ENCODE measurements at places on chromosomes 4 and X.

GRCh38 chrX:76555816-76556215, 128.3 kb downstream of the MAGEE1 start:
- no peak for ATAC-seq

- no peak for ATAC-seq
These were observed 225.6 kb upstream of the LCORL start for GRCh38 chr4:18247189-18247588.

- ATAC-seq = no peak
These were observed 95.0 kb downstream of the TMEM164 start for GRCh38 chrX:110097920-110098319.

DNA sequence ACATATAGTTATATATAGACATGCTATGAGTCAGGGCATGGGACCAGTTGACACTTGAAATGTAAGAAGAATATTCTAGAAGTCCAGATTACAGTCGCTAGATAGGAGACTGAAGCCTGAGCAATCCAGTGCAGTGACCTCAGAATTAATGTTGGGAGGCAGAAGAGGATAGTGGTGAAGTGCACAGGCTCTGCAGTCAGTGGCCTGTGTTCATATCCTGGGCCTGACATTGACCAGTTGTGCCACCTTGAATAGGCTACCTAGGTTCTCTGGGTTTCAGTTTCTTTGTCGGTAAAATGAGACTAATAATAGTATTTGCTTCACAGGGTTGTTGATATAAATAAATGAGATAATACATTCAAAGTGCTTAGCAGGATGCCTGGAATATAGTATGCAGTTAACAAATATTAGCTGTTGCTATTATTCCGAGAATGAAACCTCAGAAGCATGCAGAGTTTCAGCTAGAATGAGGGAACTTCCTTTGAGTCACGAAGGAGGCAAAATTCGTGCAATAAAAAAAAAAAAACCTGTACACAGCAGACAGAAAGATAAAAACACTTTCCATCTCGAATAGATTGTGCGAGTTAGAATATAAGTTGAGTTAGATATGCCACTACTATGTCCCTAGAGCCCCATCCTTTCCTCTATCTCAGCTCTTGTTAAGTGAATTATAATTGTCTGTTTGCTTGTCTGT, 4.0 kb upstream of the SH2D1A start:
- peak; percentile 12 for ATAC-seq

- no peak for ATAC-seq
These were observed 65.3 kb upstream of the DCLK2 start for GRCh38 chr4:150012851-150013360.

- ATAC-seq = peak; percentile 74
These were observed 155.3 kb downstream of the GRIA3 start for GRCh38 chrX:123339221-123339905.

- ATAC-seq = no peak
These were observed 145.8 kb upstream of the SFRP2 start for GRCh38 chr4:153934688-153935017.

DNA sequence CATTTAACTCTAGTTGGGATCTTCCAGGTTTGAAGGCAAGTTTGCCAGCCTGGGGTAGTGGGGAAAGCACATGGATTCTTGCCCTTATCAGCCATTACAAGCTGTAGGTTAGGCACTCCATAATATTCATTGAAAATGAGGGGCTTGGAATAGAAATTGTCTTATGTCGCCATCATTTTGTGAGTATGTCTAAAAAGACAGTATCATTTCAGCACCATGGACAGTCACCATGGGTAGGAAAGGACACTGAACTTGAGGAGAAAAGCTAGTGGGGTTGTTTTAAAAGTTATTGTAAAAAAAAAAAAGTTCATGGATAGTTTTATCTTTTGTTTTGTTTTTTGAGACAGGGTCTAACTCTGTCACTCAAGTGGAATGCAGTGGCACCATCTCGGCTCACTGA, 356.1 kb downstream of the HNRNPD start:
- ATAC-seq = no peak

GRCh38 chrX:19245711-19246269, 97.9 kb upstream of the PDHA1 start:
- no peak for ATAC-seq

DNA sequence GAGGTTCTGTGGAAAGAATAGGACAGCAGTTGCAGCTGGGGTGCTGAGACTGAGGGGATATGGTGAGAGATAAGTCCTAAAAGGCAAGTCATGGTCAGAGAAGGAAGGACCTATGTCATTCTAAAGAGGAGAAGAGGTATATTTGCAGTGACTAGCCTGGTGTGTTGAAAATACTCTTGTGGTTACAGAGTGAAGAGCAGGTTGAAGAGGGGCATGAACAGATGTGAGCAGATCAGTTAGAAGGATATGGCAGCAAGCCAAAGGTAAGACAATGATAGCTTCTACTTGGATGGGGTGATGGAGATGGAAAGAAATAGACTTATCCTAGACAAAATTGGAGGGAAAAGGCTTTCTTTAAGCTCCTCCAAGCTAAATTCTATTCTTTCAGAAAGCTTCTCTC, 469.8 kb upstream of the CPEB2 start:
- ATAC-seq = no peak

GRCh38 chr4:112225157-112225556, 6.4 kb upstream of the AP1AR start:
- ATAC-seq = no peak

- no peak for ATAC-seq
These were observed 20.9 kb downstream of the SPATA18 start for GRCh38 chr4:52071791-52072546.

- ATAC-seq = no peak
These were observed 107.5 kb downstream of the EGF start for GRCh38 chr4:110020139-110020538.

GRCh38 chr4:69831646-69832325, 28.2 kb downstream of the SULT1E1 start:
- ATAC-seq = peak; percentile 26

DNA sequence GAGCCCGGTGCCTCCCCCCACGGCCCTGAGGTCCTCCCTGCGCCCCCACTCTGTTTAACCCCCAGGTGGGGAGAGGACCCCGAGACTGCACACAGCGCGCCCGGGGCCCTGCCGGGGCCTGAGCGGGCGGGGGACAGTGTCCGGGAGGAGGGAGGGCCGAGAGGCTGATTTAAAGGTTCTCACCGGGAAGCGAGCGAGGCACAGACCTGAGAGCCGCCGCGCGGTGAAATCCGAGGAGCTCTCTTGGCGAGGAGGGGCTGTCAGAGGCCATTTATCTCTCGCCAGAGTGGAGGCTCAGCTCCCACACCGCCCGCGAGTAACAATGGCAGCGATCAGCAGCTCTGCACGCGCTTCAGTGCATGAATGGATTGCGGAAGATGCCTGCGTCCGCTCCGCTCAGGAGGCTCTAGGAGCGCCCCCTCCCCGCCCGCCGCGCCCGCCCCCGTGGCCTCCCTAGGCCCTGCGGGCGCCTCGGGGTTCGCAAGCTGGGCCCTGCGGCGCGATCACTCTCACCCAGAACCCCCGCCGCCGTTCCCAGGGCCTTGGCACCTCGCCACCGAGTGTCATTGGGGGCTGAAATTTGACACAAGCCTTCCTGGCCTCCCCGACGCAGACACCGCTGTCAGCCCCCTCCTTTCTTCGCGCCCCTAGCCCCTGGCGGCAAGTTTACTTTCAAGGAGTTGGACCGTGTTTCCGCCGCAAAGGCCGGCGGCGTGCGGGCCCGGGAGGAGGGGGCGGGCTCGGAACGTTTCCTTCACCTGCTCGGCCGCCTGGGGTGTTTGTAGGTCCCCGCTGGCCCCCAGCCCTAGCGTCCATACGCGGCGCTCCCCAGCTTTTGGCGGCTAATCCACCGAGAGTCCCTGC, 48.7 kb upstream of the BCOR start:
- ATAC-seq = peak; percentile 63

DNA sequence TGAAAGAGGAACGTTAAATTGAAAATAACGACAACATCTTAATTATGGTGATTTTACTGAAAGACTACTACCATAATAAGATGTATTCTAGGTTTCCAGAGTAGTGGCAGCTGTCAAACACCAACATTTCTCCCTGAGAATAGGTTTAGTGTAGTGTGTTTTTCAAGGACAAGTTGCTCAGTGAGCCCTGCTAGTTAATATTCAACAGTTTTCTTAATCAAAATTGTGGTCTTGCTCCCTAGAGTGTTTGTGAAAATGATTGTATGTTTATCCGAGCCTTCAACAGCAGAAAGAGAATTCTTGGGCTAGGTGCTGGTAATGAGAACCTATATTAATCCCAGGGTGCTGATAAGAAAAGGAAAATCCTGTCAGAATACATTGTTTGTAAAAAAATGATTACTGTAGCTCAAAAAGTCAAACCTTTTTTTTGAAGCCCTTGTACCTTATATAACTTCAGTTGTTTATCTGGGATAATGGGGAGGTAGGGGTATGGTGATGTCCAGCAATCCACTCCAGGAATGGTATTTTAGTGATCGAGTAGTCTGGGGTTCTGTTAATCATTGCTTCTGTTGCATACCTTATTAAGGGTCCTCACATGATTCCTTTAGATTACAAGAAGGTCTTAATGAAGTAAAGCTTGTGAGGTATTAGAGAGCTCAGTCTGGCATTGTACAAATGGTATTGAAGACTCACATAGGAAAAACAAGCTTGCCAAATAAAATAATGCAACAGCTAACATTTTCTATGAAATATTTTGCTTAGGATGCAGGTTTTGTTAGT, 110.7 kb downstream of the CCSER1 start:
- ATAC-seq = no peak

DNA sequence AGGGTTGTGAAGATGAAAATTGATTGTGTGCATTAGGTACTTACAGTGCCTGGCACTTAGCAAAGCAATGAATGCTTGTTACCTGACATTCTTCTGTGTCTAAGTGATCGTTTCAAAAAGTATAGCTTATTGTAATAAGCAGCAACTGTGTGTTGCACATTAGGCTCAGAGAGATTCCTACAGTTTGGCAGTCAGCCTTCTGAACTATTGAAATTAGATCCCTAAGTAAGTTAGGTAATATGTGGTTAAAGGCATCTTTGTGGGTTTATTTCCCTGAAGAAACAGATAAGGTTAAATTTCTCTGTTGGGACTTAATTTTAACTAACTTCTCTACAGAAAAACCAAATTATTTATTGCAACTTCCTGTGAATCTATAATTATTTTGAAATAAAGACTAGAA, 93.4 kb downstream of the REPS2 start:
- ATAC-seq = no peak

DNA sequence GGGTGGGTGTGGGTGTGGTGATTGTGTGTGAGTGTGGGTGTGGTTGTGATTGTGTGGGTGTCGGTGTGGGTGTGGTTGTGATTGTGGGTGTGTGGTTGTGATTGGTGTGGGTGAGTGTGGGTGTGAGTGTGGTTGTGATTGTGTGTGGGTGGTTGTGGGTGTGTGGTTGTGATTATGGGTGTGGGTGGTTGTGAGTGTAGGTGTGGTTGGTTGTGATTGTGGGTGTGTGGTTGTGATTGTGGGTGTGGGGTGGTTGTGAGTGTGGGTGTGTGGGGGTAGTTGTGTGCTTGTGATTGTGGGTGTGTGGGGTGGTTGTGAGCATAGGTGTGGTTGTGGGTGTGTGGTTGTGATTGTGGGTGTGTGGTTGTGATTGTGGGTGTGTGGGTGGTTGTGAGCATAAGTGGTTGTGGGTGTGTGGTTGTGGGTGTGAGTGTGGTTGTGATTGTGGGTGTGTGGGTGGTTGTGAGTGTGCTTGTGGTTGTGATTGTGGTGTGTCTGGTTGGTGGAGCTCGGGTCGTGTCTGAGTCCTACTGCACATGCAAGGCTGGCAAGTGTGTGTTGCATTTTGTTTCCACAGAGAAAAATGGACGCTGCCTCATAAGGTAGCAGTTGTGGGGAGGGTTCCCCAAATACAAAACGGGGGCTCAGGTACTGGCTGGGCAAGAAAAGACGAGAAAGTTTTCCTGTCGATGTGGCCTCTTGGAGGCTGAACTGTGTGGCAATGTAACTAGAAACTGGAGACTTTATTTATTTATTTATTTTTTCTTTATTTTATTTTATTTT, 116.7 kb downstream of the UBE2K start:
- ATAC-seq = peak; percentile 55

DNA sequence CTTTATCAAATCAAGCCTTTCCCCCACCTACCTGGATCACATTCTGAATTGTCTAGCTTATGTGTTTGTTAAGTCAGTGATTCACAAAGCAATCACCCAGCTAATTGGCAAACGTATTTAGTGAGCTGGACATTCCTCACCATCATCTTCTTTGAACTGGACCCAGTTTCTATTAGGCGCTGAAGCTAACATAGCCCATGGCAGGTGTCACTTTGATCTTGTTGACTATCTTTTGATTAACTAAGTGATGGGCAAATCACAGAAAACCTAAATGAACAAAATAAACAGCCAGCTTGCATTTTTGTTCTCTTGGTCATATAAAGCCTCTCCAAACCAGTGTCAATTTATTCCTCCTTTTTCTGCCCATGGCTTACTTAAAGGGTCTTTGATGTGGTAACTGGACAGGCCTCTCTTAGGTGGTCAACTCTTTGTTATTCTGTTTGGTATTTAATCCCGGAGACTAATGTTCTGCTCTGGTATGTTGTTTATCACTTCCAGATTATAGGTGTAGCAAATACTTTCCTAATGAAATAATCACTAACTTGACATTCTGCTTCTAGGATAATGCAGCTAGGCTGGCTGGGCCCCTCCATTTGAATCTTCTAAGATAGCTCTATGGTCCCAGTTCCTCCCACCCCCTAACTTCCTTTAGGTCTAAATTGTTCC, 105.3 kb upstream of the SMIM10 start:
- ATAC-seq = no peak

DNA sequence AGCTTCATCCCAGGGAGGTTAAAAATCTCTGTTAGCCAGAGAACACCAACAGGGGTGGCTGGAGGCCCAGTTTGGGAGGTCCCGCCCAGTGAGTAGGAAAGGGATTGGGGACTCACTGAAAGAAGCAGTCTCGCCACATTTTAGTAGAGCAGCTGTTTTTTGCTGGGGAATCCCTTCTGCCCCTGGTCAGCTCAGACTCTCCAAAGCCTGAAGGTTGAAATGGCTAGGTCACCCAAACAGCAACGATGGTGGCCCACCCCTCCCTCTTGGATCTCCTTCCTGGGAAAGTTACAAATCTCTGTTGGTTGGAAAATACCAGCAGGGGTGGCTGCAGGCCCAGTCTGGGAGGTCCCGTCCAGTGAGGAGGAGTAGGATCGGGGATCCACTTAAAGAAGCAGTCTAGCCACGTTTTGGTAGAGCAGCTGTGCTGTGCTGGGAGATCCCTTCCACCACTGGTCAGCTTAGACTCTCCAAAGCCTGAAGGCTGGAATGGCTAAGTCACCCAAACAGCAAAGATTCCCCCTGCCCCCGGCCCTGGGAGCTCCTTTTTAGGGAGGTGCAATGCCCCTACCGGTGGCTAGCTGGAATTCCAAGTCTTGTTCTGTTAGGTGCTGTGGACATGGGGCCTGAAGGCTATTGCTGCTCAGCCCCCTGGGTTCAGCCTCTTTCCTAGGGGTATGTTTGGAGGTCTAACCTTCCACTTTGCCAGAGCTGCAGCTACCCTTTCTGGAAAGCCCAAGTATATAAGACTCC, 40.0 kb upstream of the TEX13A start:
- no peak for ATAC-seq

DNA sequence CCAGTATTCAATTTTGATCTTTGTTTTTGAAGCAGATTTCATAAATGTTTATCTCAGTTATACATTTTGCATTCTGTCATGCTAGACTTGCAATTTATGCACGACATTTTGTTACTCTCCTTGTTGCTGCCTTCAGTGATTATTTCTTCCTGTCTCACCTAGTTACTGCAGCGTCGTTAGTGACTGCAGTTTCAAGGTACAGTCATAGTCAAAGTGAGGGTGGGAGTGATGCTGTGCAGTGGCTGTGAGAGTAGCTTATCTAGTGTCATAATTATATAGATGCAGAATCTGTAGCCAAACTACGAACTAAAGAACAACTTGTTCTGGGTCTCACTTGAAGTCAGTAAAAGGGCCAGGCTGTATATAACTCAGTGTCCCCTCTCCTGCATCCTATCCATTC, 69.8 kb downstream of the GPR101 start:
- peak; percentile 92 for ATAC-seq
